Retinal pigment epithelial cell (primary cell): ENCODE measurements at places on chromosomes 13 and 19.
A peak's percentile ranks its signal among the peaks of the same experiment; 100 is the strongest.

GRCh38 chr13:39590466-39591036, 12.4 kb downstream of the LHFPL6 start:
- no peak for DNase-seq

- peak; percentile 73 for DNase-seq
Measured at GRCh38 chr13:73138276-73138637, 79.5 kb downstream of the KLF5 start.

- DNase-seq: no peak
Measured at GRCh38 chr13:36841391-36841790, 22.4 kb downstream of the RFXAP start.

- no peak for DNase-seq
Measured at GRCh38 chr19:38975861-38976271, 324 bp upstream of the FBXO17 start.
